Esophagus squamous epithelium (tissue), 5 donors: ENCODE measurements at places on chromosomes 12 and 14.
A peak's percentile ranks its signal among the peaks of the same experiment; 100 is the strongest.

DNA sequence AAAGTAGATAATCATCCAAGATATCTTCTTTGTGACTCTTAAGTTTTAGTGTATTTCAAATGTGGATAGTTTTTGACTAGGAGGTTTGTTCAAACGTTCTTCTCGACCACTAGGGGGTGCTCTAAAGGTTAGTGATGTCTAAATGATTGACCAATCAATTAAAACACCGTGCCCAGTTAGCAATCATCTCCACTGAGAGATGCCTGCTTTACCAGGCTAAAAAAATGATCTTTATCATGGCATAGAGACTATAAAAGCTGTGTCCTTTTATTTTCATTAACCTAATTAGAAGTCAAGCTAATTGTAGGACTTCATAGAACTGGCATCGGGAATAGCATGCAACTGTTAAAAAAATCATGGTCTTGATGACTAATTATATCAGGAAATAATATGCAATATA, 153.9 kb downstream of the PRKCH start:
- no peak for DNase-seq

GRCh38 chr12:95323212-95323611, 105.6 kb downstream of the VEZT start:
- no peak for DNase-seq

GRCh38 chr14:104712881-104713734, 10.9 kb upstream of the ADSS1 start:
- no peak for DNase-seq

DNA sequence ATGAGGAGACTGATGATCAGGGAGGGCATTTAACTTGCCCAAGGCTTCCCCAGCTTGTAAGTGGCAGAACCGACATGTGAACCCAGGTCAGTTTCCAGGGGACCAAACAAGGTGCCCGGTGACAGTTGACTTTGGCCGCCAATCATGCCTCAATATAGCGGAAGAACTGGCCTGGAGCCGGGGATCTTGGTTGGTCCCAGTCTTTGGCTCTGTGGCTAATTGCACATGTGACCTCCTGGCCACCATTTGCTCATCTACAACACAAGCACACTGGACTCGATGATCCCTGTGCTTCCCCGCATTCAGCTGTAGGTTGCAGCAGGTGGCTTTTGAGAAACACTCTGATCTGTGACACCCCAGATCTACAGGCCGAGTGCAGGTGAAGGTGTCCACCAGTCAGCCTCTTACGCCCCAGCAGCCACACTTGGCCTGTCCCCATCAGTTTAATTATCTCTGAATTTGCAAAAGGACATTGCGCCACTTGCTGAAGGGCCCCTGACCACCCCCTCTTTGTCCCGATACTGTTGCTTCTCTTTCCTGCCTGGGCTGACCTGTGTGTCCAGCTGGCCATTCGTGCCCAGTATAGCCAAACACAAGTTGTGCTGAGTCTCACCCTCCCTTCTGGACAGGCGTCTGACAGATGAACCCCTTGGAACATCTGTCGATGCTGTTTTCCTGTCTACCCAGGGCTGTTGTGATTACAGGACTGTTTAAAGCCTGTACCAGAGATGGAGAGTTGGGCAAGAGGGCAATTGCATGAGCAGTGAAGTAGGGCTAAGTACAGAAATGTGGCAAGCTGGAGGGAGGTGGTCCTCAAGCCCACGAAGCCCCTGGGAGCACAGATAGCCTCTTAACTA, 14.1 kb downstream of the ACACB start:
- no peak for DNase-seq

DNA sequence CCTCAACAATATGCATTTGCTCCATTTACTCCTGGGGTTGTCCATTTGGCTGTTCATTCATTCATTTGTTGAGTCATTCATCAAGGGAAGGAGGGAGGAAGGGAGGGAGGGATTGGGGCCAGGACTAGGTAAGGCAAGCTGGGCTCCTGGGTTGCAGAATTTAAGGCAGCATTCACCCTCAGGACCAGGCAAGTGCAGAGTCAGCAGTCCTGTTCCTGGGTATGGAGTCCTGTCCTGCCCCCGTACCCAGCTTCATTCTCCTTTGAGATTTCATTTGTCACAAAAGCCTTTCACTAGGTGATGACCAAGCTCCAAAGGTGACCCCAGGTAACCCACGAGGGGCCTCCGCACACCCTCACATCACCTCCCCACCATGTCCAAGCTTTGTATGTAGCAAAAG, 178.1 kb downstream of the CHST11 start:
- DNase-seq = no peak

- no peak for DNase-seq
Measured at GRCh38 chr14:94868772-94869072, 98.8 kb upstream of the GSC start.

DNA sequence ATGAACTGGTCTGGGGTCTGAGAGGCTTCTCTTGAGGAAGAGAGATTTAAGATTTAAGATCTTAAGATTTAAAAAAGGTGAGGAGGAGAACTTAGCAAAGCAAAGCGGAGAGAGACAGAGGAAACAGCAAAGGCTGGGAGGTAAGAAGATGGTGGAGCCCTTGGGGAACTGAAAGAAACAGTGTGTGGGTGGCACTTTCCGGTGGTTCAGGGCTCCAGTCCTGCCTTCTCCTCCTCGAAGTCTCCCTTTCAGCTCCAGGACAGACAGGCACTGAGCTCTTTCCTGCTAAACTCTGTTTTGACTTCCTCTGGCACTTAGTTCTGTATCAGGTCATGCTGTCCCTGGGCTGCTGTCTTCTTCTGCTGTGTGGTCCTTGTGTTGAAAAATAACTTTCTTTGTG, 298.7 kb upstream of the SRRM4 start:
- no peak for DNase-seq

GRCh38 chr12:132546647-132547046, 56.7 kb downstream of the FBRSL1 start:
- no peak for DNase-seq

DNA sequence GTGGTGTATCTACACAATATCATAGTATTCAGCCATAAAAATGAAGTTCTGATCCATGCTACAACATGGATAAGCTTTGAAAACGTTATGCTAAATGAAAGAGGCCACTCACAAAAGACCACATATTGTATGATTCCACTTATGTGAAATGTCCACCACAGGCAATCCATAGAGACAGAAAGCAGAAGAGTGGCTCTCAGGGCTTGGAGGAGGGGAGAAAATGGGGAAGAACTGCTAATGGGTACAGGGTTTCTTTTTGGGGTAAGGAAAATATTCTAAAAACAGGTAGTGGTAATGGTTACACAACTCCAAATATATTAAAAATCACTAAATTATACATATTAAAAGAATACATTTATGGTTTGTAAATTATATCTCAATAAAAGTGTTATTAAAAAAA, 16.5 kb downstream of the SCNN1A start:
- DNase-seq = no peak

GRCh38 chr12:55727643-55728185, 1.1 kb downstream of the CD63 start:
- no peak for DNase-seq

DNA sequence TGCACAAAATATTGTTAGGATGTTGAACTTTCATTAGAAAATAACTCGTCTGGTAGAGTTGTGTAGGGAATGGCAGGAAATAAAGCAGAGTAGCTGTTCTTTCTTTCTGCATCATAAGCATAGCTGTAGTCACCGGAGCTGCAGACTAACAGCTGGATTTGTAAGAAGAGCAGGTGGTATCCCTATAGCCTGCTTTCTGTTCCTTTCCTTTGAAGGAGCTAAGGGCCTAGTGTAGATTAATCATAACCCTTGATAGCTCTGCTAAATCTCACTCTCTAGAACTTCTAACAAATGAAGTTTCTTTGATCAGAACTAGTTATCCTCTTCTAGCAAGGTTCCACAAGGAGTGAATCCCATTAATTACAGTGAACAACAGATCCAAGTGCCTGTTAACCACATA, 3.5 kb downstream of the LMO3 start:
- DNase-seq = no peak

- DNase-seq = no peak
Measured at GRCh38 chr14:99625476-99625875, 19.5 kb upstream of the HHIPL1 start.

DNA sequence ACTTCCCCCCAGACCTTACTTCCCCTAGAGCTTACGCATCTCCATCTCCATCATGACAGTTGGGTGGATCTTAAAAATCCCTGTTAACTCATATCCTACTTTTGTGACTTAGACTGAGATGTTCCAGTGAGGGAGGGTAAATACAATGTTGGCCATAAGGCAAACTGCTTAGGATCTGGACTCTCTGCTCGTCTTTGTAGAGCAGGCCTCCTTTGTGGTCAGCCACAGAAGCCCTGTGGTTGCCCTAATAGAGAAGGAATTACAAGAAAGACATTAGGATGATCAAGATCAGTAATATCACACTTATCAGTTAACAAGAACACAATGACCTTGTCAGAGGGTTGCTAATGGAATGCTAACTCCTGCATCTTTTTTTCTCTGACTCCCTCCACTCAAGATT, 52.0 kb downstream of the TMEM132C start:
- DNase-seq = no peak

DNA sequence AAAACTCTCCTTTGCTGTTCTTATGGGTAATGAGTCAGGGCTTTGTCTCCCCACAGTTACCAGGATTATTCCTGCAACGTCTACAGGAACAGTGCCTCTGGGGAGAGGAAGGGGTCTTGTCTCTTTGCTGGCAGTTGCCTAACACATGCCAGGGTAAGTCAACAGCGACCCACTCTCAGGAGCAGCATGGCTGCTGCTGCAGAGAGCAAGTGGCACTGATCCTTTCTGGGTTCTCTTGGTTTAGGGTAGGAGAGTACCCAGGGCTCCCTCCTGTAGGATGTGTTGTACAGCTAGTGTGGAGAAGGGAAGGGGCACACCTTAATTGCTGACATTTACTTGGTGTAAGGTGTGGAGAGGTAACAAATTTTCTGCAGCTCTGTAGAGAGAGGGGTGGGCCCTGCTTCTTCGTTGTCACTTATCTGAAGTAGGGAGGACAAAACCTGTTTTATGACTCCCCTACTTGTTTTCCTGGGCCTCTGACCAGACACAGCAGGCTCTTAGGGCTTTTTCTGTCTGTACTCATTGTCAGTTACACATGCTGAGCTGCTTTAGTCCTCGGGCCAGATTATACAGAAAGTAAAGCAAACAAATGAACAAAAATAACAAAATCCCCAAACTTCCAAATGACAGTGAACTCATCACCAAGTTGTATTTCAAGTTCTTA, 168.2 kb downstream of the ACSS3 start:
- DNase-seq = no peak

- no peak for DNase-seq
Measured at GRCh38 chr12:113007166-113007565, 28.8 kb downstream of the OAS2 start.

- peak; percentile 15 for DNase-seq
Measured at GRCh38 chr14:69151458-69152180, 1.3 kb downstream of the DCAF5 start.

DNA sequence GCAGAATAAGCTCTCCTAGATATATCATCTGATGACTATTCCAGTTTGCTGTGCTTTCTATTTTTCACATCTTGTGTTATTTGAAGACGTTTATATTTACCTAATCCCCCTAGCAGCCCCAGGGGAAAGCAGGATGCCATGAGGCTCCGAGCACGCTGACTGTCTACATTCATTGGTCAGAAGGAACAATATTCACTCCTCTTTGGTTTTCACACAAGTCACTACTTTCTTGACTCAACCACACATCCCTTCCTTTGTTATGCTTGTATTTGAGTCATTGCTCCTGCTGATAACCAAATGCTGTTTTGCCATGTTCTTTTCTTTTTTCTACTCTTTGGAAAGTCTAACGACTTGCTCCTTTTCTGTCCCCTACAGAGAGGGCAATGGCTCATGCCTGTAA, 86.5 kb upstream of the SLC38A2 start:
- DNase-seq = no peak

DNA sequence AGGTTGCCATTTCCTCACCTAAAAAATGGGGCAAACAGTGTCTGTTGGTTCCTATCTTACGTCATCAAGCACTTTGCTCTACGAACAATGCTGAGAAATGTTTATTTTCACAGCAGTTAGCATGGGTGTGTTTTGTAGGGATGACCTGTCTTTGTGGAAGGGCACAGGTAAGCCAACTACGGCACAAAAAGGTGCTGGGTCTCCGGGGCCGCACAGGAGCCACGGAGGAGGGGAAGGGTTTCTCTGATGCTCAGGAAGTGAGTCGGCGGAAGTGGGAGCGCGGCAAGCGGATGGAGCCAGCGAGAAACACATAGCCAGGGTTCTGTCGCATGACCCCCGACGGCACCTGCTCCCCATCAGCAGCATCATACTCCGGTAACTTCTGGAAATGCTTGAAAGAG, 65.6 kb upstream of the TCL1B start:
- no peak for DNase-seq

- DNase-seq = no peak
Measured at GRCh38 chr12:80422550-80422949, 21.5 kb upstream of the PTPRQ start.

DNA sequence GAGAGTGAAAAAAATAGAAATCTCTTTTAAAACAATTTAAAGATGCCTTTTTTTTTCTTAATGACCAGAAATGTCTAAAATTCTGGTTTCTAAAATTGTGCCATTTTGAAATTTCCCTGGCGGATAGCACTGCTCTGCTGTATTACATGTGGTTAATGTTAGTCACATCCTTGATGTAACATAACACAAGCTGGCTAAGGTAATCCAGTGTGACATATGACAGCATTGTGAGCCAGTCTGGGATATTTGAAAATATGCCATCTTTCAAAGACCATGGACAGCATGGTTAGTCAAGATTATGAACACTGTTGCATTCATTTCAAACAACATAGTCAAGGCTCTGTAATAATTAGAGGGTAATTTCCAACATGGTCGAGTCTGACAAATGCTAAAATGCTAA, 133.2 kb downstream of the ALX1 start:
- DNase-seq = no peak

DNA sequence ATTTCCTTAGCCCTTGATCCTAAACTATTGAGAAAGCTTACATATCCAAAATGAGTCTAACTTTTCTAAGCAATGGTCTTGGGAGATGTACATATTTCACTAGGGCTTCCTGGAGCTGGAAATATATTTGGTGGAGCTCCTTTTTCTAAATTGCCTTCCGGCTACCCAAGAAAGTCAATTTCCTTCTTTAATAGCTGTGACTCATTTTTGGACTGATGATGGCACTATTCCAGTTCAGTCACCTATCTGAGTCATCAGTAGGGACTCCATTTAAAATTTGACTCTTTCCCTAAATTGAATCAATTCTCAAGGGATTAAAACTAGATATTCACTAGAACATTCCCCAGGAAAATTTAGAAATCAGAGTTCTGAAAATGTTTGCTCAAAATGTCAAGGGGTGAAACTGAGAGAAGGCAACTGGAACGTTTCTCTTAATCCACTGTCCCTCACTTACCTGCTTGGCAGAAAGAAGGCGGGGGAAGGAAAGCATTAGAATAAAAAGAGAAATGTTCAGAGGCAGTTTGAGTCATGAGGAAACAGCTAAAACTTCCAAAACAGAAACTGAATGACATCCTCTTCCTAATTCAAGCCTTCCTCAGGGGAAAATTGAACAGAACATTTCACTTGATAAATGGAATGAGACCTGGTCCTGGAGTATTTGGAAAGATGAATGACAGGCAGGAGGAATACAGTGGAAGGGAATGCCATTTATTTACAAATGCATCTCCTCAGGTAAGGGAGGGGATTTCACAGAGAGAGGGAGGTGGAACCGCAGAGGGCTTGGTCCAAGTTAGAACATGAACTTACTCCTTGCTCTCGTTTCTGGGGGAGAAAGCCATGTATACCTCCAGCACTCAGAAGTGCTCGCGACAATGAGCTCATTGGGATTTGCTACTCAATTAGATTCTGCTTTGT, 91.2 kb downstream of the RGS6 start:
- no peak for DNase-seq
